Stimulated activated CD8-positive, alpha-beta memory T cell treated with anti-CD3 and anti-CD28 coated beads, Interleukin-2, amount 100 ng/mL, for 48 hours (primary cell): ENCODE measurements at places on chromosomes 6 and 20.

- DNase-seq = no peak
Measured at GRCh38 chr6:148170286-148170685, 172.4 kb upstream of the SASH1 start.

- DNase-seq = no peak
Measured at GRCh38 chr6:152952866-152953509, 29.9 kb downstream of the FBXO5 start.

GRCh38 chr6:126664271-126664670 lies 324.4 kb downstream of the CENPW start:
- no peak for DNase-seq

DNA sequence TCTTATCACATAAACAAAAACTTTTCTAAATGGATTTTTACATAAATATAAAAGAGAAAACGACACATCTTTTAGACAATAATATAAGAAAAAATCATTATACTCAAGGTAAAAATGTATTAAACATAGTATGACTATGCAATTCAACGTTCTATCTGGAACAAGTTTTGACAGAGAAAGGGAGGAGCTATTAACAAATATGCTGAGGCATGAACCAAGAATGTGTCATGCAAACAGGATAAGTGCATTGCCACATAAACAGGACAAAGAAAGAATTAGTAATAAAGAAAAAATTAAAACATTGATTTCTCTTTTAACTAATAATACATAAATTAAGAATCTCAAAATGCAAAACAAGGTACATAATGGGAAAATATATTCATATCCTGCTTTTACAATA lies 1353.4 kb upstream of the GJE1 start:
- no peak for DNase-seq

DNA sequence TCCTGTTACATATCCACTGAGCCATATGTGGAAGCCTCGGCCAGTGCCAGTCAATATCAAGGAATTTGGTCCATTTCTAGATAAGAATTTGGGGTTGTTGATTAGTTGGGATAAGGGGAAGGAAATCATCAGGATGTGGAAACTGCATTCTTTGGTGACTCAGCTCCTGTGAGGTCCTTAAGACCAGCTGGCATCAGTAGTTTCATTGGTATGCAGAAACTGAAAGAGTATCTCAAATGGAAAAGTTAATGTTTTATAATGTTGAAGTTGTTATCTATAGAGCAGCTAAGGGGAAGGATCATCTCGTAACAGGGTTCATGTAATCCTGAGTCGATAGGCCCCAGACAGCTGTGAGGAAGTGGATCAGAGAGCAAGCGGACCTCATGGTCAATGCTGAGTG lies 87.9 kb upstream of the PRND start:
- DNase-seq = no peak

DNA sequence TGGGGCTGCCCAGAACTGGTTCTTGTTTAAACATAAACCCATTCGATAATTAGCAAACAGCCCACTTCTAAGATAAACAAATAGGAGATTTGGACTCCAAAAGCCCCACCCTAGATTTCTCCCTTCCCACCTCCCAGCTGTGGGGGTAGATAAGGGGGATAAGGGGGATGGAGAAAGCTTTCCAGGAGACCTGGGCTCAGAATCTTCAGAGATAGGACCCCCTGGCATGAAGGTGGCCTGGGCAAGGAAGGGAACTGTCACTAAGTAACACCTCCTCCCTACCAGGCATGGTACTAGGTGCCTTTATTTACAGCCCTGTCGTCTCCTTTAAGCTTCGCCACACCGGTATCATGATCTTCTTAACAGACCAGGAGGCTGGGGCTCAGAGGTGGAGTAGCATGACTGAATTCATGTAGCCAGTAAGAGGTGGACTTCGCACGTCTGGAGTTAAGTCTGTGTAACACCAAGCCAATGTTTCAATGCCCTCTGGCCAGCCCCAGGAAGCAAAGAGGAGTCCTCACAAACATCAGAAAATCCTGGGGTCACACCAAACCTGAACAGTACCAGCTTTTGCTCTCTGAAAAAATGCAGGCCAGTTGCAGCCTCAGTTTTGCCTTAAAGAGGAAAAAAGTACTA lies 4.6 kb downstream of the SDC4 start:
- DNase-seq = no peak

DNA sequence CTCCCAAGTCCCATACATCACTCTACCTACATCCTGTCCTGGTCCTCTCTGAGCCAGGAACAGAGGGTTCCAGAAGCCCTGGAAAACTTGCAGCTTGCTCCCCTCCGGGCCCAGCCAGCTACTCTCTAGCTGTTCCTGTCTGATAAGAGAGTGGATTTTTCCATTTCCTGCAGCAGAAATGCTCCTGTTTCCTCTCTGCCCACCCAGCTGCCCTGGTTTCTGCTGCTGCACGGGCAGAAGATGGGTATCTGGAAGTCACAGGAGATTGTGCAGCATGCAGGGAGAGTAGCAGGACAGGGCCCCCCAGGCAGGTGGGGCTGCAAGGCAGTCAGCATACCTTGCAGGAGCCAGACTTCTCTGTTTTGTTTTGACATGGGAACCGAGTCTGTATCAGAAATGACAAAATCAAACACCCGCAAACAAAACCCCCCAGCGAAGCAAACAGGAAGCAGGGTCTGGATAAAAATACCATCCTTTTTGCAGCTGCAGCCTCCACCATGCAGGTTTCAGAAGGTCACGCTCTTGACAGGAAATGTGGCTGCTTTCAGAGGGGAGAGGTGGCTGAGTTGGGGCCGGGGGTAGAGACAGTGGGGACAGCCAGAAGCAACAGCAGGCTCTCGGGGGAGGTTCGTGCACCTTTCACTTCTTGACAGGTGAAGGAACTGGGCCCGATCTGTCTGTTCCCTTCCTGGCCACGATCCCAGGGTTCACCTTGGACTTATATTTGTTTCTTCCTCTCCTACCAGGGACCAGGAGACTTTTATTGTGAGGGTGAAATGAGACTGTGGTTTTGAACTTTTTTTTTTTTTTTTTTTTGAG lies 50.8 kb upstream of the FAM83D start:
- DNase-seq = peak; percentile 38

- DNase-seq = no peak
Measured at GRCh38 chr6:36615018-36615761, 21.0 kb downstream of the SRSF3 start.

DNA sequence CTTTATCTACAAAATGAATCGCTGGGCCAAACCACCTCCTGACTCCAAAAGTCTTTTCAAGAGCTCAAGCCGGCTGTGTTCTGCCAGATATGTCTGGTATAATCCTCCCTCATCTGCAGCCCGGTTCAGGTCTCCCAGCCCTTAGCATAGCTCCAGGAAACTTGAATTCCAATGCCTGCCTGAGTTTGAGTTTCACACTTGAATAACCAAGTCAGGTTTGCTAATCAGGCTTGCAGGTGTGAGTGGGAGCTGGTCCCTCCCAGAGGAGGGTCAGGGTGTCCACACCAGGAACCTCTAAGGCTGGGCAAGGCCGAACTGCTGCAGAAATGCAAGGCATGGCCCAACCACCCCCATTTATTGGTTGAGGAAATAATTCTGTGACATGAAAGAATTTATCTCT lies 96.6 kb downstream of the TMEM242 start:
- no peak for DNase-seq

DNA sequence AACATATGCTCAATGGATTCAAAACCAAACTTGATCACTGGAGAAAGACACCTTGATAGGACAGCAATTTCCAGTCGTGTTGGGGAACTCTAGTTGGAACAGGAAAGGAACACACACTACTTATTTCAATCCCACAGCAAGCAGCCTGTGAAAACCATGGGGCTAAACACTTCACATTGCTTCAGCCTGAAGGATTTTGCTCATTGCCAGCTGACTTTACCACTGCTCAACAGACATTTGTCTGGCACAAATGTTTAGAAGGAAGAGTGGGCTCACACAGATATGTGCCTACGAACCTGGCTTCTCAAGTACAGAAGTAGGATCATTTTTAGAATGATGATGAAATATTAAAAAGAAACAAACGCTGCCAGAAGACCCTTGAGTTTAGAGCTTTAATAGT lies 598.1 kb downstream of the PHF3 start:
- DNase-seq = no peak

GRCh38 chr6:143536461-143536865 lies 24.9 kb upstream of the FUCA2 start:
- peak; percentile 32 for DNase-seq

- no peak for DNase-seq
Measured at GRCh38 chr6:43976706-43977403, 150.4 kb downstream of the MRPL14 start.

DNA sequence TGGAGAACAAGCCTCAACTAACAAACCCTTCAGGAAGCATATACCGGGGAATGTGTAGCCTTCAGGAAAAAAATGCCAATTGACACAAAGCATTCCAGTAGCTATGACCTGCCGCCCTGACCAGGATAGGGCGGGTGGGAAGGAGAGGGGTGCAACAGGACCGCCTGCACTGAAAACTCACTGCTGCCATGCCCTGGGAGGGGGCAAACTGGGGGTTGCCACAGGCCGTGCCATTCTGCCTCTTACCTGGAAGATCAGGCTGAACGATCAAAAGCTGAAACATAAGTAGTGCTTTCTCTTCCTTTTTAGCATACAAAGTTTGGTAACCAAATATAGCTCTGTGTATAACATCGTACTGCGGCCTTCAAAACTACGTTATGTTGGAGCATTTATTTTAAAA lies 21.7 kb downstream of the NR2E1 start:
- no peak for DNase-seq

DNA sequence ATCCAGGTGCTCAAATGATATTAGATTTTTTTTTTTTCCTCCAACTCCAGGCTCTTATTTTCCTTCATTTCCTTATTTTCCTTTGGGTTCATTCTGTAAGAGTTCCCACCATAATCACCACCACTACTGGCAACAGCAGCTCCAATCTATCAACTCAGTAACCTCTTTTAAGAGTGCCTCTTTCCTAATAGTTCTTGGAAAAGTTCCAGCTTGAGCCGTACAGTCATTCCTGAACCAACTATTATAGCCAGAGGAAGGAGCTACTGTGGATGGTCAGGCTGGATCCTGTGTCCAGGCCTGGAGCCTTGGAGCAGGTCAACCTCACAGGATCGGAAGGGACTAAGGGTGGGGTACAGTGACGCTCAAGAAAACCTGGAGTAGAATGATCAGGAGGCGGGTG lies 4.2 kb upstream of the ANGPT4 start:
- no peak for DNase-seq

DNA sequence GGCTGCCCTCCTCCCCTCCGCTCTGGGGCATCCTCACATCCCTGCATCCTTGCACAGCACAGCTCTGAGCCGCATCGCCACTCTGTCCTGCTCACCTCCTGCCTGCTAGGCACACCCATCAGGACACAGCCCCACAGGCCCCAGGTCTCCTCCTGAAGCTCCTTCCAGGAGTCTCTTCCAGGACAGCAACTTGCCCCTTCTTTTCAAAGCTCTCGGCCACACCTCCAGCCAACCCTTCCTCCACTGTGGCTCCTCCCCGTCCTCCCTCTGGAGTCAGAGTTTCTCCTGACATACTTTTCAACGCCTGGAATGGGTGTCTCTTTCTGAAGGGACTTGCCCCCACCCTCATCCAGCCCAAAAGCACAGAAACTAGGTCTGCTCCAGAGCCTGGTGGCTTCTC lies 77.3 kb downstream of the SLC23A2 start:
- no peak for DNase-seq

DNA sequence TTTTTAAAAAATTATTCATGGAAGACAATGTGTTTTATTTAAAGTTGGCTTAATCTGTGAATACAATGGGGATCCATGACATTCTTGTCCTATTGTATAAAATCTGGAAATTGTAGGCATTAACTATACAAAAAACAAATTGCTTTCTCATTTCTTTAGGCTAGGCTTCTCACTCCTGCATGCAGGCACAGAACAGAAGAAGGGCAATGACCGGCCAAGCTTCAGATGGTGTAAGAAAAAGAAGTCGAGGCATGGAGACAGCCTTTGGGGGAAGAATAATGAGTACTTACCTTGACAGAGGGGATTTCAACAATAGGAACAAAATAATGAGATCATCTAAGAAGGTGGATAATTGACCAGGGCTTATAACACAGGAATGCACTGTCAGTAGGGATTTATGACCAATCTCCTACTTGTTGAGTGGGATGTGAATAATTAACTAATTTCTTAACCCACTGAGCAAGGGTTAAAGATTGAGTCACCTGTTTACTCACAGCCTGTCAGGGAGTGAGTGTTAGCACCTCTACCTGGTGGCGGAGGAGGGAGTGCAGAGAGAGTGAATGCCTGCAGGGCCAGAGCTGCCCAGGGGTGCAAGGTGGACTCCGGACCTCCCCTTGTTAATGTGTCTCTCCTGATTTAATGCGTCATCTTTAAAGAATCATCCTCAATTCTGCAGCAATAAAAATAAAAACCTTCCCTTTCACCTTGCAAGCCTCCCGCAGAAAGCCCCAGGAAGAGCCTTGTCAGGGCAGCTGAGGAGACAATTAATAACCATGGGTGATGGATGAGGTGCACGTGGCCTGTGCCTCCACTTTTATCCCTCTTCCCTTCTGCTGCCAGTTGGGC lies 3.9 kb downstream of the SLC22A2 start:
- DNase-seq = no peak

GRCh38 chr6:133768656-133769295 lies 120.1 kb upstream of the TCF21 start:
- no peak for DNase-seq

GRCh38 chr6:50819466-50819903 lies 814 bp downstream of the TFAP2B start:
- no peak for DNase-seq

DNA sequence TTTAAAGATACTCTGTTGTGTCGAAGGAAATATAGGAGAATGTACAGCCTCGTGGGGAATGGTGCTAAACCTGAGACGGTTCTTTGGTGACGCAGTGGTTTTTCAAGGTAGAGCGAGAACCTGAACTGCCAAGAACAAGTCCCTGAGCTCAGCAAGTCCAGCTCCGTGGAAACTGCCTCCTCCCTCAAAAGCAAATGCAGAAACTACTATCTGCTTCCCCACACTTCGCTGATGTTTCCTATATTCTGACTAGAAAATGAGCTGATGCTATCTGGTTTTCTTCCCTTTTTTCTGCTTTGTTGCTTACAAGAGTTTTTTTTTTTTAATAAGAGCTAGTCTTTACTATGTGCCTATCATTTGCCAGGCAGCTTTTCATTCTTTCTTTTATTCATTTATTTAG lies 85.3 kb upstream of the LY86 start:
- no peak for DNase-seq

DNA sequence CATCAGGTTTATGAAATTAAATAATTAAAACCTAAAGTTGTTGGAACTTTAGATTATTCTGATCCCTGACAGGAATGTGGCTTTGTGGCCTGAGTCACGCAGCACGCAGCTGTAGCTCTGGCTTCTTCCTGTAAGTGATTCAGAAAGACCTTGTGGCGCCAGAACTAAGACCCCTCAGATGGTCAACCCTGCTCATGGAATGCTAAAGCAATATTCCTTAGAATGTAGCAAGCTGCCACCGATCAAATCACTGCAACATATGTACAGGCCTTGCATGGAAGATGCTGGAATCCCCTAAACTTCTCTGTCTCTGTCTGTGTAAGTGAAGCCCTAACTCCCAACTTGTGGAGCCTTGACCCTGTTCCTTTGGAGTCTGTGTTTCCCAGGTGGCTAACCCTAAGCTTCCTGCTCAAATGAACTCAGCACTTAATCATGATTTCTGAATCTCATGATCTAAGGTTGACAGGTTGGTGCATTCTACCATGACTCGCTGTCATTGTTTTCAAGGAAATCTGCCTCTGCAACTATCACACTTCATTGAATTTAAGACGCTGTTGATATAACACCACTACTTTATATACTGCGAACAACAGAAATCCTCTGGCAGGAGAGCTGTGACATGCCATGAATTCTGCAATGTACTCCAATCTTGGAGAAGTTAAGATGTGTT lies 111.2 kb upstream of the CST7 start:
- no peak for DNase-seq
